ENCODE measurements at places on chromosomes 1 and 21.

GRCh38 chr1:17637055-17637454, 97.6 kb downstream of the ARHGEF10L start:
- no peak for DNase-seq

DNA sequence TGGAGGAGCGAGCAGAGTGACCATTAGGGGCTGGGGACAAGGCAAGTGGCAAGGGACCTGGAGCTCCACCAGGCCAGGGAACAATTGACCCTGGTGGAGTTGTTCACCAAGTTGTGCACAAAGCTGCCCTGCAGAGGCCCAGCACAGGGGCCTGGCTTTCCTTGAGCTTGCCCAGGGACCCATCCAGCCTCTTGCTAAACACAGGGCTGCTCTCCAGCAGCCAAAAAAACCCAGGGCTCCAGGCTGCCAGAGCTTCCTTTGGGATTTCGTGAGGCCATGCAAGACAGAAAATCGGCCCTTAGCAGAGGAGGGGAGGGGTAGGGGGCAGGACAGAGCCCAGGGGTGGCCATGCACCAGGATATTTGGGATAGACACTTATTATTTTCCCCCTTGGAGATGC, 32.6 kb downstream of the LRP8 start:
- DNase-seq: no peak

DNA sequence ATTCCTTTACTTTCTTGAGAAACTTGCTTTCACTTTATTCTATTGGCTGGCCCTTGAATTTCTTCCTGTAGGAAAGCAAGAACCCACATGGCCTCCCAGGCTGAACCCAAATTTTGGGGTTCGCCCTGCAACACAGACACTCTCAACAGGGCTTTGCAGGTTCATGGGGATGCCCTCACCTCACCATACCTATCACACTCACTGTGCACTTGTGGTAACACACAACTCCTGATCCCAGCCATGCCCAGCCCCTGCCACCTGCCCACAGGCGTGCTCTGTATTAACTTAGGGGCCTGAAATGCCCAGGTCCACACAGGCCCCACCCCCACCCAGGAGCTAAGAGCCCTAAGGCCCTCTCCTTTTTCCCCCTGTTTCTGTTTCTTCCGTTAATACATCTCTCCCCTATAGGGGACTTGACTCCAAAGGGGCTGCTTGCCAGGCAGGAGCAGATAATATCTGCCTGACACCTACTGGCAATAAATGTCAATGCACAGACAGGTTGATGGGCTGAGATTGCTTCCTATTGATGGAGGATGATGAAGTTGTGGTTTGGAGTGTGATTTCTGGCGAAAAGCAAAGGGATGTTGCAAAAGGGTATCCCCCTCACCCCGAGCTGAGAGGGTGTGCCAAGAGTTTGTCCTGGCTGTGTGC, 171.5 kb downstream of the AJAP1 start:
- DNase-seq: no peak

- DNase-seq: no peak
Measured at GRCh38 chr21:14551741-14552140, 5.6 kb upstream of the SAMSN1 start.

- no peak for DNase-seq
Measured at GRCh38 chr1:27526569-27527222, 36.7 kb upstream of the WASF2 start.

GRCh38 chr1:84582802-84583587, 8.8 kb upstream of the CTBS start:
- no peak for DNase-seq

DNA sequence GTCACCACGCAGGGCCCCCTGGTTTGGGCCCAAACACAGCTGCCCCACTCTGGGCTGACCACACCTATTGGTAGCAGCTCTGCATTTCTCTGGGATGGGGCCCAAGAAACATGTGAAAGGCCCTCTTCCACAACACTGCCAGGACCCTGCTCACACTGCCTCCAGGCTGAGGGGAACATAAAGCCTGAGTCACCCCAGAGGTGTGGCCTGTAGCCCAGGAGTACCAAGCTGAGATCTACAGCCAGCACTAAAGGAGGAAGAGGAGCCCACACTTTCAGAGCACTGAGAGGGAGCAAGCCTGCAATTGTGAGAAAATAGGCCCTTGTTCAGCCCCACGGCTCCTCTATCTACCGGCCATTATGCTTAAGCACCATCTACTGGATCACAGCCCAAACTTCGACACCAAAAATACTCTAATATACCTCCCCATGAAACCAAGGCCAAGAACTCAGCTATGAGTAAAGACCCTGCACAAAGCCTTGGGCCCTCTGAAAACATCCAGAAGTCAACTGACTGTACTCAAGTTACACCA, 14.4 kb upstream of the OR2T10 start:
- DNase-seq: no peak

All from AG08395 (cell line).